ENCODE measurements at places on chromosomes 16 and 17.

- DNase-seq: no peak
Observed at GRCh38 chr16:12317121-12317810, 340.7 kb downstream of the SNX29 start.

DNA sequence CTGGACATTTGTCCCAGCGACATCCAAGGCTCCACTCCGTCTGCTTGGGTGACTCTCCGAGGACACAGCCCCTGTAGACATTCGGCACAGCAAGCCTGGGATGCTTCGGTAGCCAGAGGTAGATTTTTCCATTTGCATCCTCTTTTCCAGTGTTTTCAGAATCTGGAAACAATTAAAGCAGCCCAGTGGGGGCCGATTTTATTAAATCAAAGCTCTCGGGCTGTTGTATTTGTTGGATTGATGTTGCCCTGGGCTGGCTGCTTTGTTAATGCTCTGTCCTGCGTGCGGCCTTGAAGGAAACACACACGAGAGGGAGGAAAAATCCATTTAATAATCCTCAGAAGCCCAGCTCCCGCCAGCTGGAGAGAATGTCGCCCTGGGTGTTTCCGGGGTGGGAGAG lies 158.1 kb upstream of the CIBAR2 start:
- DNase-seq: no peak

DNA sequence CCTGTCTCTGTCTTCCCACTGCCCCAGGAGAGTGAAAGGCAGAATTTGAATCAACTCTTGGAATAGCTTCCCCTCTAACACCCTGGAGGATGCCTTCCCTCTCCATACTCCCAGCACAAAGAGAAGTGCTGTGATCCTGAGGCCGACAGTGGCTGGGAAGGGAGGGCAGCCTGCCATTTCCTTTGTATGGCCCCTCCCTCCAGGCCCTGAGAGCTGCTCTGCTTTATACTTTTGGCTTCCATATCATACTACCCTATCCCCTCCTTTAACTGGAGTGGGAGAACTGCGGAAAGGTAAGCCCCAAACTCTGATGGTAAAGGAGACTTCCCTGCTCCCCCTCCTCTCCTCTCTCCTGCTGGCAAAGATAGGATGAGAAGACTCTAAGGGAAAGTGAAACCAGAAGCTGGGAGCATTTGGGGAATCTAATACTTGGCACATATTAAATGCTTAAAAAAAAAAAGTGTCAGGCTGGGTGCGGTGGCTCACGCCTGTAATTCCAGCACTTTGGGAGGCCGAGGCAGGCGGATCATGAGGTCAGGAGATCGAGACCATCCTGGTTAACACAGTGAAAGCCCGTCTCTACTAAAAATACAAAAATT lies 4.1 kb upstream of the MED24 start:
- DNase-seq: no peak

DNA sequence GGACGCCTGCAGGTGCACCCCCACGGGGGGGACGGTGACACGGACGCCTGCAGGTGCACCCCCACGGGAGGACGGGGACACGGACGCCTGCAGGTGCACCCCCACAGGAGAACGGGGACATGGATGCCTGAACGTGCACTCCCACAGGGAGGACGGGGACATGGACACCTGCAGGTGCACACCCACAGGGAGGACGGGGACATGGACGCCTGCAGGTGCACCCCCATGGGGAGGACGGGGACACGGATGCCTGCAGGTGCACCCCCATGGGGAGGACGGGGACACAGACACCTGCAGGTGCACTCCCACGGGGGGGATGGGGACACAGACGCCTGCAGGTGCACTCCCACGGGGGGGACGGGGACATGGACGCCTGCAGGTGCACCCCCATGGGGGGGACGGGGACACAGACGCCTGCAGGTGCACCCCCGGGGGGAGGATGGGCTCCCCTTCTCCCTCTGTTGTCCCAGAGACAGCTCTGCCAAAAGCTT lies 114.5 kb upstream of the METRNL start:
- DNase-seq: no peak

- DNase-seq: no peak
Observed at GRCh38 chr17:72334205-72334604, 213.4 kb downstream of the SOX9 start.

- no peak for DNase-seq
Observed at GRCh38 chr17:77769762-77770161, 188.7 kb upstream of the TNRC6C start.

GRCh38 chr16:76265434-76266045 lies 11.7 kb upstream of the CNTNAP4 start:
- DNase-seq: peak; percentile 1

DNA sequence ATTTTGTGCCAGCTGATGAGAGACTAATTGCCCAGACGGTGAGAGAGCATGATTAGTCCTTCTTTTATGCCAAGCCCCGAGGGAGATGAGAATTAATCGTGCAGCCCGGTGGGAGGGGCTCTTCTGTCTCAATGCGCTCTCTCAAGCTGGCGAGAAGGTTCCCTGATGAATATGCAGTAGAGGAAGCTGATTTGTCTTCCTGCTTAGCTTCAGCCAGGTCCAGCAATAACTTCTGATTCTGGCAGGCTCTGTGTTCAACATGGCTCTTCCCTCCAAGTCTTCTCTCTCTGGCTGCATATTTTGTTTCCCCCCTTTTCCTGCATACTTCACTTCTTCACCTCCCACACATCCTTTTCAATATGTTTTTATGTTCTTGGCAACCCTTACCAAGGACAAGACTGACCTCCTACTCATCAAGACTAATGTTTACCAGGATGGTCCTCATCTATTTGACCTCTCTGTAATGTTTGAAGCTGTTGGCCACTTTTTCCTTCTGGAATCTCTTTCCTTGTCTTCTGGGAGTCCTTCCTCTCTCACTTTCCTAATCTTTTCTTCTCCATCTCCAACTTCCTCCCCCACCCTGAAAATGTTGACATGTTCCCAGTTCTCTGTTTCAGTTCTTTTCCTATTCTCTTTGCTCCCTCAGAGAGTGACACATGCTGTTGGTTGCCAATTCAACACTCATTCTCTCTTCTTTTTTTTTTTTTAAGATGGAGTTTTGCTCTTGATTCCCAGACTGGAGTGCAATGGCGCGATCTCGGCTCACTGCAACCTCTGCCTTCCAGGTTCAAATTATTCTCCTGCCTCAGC lies 33.1 kb downstream of the ARL4D start:
- DNase-seq: no peak

- DNase-seq: no peak
Observed at GRCh38 chr16:79168321-79168720, 432.2 kb downstream of the MAF start.

DNA sequence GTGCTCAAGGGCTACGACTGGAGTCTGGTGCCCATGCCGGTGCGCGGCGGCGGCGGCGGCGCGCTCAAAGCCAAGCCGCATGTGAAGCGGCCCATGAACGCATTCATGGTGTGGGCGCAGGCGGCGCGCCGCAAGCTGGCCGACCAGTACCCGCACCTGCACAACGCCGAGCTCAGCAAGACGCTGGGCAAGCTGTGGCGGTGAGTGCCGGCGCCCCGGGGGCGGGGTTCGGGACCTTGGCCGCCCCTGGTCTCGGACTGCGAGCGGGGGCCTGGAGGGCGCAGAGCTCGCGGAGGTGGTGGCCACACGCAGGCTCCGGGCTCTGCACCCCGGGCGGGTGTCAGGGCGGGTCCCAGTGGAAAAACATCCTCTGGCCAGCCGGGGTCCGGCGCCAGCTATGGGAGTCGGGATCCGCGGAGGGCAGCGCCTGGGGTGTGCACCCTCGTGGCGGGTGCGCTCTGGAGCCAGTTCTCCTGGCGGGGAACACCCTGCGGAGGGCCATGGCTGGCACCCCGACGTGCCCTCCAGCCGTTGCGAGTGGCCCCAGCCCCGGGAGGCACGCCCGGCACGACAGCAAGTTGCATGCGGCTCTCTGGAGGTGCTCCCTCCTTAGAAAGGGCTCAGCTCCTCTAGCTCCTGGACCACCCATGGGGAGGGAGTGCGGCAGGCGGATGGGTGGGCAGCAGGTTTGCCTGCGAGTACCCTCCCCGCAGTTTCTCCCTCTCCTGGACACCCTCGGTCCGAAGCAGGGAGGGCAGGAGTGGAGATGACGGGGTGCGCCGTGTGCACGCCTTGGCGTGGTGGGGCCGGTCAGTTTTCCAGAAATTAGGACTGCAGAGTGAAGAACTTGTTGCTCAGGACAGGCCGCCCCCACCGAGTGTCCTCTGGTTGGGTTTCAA lies 824 bp downstream of the SOX8 start:
- no peak for DNase-seq

GRCh38 chr17:16040710-16041251 lies 41.2 kb downstream of the TTC19 start:
- DNase-seq: no peak

- no peak for DNase-seq
Observed at GRCh38 chr16:31508706-31509195, 560 bp upstream of the RUSF1 start.

DNA sequence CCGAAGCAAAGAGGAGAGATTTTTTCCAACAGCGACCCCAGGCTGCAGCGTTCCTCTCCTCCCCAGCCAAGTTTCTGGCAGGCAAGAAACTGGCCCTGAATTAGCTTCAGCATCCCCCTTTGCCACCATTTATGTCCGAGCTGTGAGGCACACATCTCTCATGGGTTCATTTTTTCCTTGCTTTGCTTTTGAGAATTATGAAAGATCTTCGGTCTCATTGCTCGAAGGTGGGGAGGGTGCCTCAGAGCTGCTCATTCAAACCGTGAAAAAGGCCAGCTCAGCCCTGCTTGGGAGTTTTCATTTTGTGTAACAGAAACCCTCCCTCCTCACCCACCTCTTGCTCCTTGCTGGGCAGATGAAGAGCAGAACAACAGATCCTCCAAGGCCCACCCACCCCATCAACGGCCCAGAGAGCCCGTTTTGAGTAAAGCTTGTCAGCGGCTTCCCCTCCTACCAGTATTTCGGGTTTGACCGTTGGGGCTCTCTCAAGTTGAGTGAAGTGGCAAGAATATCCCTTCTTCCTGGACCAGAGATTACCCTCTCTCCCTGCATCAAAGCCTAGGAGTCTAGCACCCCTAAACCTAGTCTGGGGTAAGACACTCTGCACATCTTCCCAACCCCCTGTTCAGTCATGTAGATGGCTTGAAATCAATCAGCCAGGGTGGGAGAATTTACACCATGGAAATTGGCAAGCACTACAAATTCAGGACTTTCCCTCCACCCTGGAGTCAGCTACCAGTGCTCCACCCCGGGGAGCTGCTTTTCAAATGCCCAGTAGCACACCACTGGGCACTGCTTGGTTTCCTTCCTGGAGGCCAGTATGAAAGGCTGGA lies 1.8 kb downstream of the CCR7 start:
- DNase-seq: peak; percentile 83

DNA sequence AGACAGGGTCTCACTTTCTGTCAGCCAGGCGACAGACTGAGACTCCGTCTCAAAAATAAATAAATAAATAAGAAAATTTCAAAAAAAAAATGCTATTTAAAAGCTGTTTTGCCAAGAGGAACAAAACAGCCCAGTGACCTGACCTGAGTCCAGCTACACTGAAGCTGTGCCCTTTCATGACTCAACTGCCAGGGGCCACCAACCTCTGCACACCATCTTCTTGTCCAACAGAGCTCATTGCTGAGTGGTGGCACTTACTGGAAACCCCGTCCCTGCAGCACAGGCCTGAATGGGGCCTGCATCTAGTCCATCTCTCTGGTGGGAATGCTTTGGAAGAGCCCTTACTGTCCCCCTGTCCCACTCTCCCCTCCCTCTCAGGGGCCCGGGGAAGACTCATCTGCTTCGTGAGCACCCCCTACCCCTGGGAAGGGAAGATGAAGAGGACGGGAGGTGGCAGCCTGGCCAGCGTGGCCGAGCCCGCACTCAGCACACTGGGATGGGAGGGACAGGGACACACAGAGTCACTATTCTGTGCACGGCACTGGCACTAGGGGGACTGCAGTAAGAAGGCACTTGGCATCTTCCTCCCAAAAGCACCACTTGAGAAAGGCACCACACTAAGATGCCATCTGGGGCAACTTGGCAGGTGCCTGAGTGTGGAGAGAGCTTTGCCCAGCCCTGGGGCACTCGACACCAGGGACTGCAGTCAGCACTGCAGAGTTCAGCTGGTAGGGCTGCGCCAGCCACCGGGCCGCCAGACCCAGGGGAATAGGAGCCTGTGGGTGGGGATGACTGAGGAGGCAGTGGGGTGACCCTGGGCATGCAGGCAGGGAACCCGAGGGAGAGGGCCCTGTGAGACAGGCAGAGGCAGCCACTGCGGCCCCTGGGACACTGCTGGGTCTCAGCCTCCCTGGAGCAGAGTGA lies 13.5 kb downstream of the FBXO31 start:
- no peak for DNase-seq

DNA sequence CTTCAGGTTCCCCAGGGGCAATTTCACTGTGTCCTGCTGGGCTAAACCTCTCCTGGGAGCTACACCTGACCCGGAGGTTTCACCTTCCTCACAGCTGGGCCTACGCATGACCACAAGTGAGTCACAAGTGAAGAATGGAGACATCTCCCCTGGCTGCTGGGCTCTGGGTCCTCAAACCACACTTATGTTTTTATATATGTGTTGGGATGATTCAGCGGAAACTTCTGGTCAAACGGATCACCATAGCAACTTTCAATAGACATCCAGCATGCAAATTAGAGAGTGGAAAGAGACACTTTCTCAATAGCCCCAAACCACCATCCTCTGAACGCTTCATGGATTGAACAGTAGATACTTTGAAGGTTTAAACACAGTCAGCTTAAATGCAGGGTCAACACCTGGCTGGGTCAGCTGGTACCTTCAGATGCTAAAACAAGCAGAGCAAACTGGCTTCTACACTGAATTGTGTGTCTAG lies 28.0 kb upstream of the MAF start:
- peak; percentile 41 for DNase-seq

- no peak for DNase-seq
Observed at GRCh38 chr17:58560511-58560910, 46.1 kb upstream of the MTMR4 start.

GRCh38 chr17:43398724-43399595 lies at the start of gene ARL4D:
Gene ARL4D (plus strand): TSS chr17:43398993. CDS start chr17:43399733, 740 bp downstream.
- peak; percentile 76 for DNase-seq

DNA sequence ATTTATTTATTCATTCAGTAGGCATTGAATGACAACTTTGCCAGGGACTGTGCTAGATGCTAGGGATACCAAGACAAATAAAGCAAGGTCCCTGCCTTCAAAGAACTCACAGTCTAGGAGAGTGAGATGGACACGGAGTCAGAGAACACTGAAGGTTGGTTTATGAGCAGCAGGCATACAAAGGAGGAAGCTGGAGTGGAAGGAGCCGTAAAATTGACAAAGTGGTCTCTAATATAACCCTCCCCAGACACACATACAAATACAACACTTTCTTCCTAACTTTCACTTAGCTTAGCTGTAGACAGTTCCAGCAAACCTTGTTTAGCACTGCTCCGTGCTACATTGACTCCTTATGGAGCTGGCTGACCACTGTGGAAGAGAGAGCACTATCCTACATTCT lies 229.7 kb downstream of the IRX3 start:
- DNase-seq: no peak

GRCh38 chr17:28738680-28739384 lies 5.0 kb upstream of the TRAF4 start:
- no peak for DNase-seq

DNA sequence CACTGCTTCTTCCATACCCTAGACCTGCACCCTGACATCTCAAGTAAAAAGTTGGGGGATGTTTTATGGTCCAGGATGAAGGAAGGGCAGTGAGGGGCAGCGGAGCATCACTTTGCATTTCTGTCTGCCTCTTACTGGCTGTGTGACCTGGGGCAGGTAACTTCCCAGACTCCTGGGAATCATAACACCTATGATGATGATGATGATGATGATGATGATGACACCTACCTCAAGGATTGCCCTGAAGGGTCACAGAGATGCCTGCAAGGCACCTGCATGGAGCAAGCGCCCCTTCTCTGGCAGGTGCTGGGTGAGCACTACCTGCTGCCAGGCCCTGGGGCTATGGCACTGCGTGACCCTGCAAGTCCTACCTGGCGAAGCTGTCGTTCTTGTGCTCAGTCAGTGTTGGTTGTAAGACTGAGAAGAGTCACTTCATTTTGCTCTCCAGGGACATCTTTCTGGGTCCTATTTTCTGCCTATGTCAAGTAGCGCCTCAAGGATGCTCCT lies 46.2 kb upstream of the STH start:
- no peak for DNase-seq

Measured in stimulated activated naive CD8-positive, alpha-beta T cell treated with anti-CD3 and anti-CD28 coated beads, Interleukin-15, amount 100 ng/mL, for 72 hours (primary cell).